Activated naive CD4-positive, alpha-beta T cell treated with anti-CD3 and anti-CD28 coated beads for 36 hours (primary cell): ENCODE measurements at places on chromosomes 7 and 10. TPM values are rescaled to one million over a fixed set of nuclear protein-coding genes. Genes with fewer than 3 reads are reported as not detected.

DNA sequence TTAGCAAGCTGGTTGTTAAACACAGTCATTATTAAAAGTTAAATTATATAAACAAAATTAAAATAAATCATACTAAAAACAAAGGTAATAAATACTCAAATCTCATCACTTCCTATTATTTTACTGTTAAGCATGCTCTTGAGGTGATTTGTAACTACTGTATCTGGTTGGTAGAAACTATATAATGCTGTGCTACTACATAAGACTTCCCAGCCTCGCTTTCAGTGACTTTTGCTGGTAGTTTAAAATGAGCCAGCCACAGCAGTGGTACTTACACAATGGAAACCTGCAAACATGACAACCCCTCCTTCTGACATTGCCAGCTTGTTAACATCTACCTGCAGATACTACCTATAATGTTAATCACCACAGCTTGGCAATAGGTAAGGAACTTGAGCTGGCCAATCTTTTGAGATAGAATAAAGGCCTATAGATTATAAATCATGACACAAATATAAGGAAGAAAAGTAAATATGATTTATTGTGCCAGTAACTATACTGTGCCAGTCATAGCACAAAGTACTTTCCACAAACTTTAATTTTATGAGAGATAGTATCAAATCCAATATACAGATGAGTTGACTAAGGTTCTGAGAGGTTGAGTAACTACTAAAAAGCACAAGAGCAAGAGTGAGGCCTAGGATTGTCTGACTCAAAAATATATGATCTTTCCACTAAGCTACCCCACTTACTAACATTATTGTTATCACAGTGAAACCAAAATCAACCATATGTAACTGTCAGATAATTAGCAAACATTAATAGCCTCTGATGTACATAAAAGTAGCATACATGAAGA lies 181.1 kb upstream of the ASAH2 start:
- no peak for DNase-seq
- no peaks in the 10 kb centered on the region for H3K27me3 ChIP-seq
- H3K36me3 ChIP-seq = peaks cover 24% of the 10 kb centered on the region
- H3K4me1 ChIP-seq = peaks cover 36% of the 10 kb centered on the region
- no peak overlapping the region for H3K27ac ChIP-seq

- peaks cover 14% of the 10 kb centered on the region for H3K4me1 ChIP-seq
- DNase-seq = no peak
Measured at GRCh38 chr10:1241322-1241890, 185.2 kb downstream of the WDR37 start.

DNA sequence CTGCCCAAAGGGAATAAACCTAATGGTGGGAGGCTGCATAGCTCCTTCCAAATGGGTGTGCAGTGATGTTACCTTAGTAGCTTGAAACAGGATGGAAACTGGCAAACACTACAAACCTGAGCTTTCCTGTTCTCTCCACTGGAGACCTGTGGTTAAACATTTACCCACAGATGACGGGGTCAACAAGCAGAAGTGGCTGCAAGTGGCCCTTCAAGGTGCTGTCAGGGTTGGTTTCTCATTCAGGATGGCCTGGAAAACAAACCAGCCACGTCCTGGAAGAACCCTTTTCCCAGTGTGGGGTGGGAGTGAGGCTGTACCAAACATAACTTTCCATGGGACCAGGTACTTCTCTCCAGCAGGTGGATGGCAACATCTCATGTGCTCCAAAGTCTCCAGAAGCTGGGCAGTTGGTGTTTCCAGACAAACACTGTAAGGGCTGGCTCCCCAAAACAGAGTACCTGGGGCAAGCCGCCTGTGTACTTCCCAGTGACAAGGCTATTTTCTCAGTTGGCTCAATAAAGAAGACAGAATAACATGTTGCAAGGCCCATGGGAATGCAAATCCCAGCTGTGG lies 67.5 kb downstream of the DNAJB9 start:
- H3K4me1 ChIP-seq = no peaks in the 10 kb centered on the region
- H3K4me3 ChIP-seq = no peak overlapping the region
- no peak overlapping the region for H3K27ac ChIP-seq
- DNase-seq = no peak
- H3K36me3 ChIP-seq = no peaks in the 10 kb centered on the region
- H3K27me3 ChIP-seq = peaks cover 12% of the 10 kb centered on the region

GRCh38 chr7:29230871-29231345 lies 36.3 kb downstream of the CHN2 start:
- H3K36me3 ChIP-seq = no peaks in the 10 kb centered on the region
- H3K4me1 ChIP-seq = peaks cover 8% of the 10 kb centered on the region
- H3K27me3 ChIP-seq = peaks cover 8% of the 10 kb centered on the region

- H3K4me1 ChIP-seq = no peaks in the 10 kb centered on the region
- no peak for DNase-seq
- no peak overlapping the region for H3K4me3 ChIP-seq
- no peaks in the 10 kb centered on the region for H3K27me3 ChIP-seq
- H3K27ac ChIP-seq = no peak overlapping the region
Measured at GRCh38 chr7:49580000-49580399, 193.4 kb upstream of the VWC2 start.

GRCh38 chr10:122078326-122078725 lies 89.4 kb downstream of the TACC2 start:
- no peak for DNase-seq
- H3K27ac ChIP-seq = no peak overlapping the region
- H3K27me3 ChIP-seq = no peaks in the 10 kb centered on the region

DNA sequence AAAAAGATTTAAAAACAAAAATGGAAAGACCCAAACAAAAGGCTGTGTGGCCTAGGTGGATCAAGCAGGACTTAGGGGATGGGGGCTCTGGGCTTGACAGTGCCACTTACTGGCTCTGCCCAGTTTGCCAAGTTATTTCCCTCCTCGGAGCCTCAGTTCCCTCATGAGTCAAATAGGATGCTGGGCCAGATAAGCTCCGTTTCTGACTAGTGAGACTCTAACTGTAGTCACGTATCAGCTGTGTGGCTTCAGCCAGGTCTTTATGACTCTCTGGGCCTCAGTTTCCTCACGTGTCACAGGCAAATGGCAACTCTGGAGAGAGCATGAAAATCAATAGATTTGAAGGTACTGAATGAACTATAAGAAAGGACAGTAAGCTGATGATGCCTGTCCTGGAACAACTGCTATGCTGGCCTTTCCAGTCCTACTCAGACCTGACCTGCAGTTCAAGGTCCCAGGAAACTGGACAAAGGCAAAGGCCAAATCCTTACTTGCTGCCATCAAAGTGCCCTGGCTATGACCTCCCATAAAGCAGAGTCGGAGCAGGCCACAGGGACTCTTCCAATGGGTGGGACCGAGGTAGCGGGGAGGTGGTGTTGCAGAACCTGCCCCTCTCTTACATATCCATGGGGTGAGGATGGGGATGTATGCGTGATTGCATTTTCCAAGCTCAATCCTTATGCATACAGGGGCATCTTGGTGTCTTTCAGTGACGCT lies 27.0 kb downstream of the FAM53B start:
- no peak for DNase-seq
- peaks cover 88% of the 10 kb centered on the region for H3K4me1 ChIP-seq
- H3K36me3 ChIP-seq = no peaks in the 10 kb centered on the region
- peak overlapping the region; percentile 64 for H3K4me3 ChIP-seq

DNA sequence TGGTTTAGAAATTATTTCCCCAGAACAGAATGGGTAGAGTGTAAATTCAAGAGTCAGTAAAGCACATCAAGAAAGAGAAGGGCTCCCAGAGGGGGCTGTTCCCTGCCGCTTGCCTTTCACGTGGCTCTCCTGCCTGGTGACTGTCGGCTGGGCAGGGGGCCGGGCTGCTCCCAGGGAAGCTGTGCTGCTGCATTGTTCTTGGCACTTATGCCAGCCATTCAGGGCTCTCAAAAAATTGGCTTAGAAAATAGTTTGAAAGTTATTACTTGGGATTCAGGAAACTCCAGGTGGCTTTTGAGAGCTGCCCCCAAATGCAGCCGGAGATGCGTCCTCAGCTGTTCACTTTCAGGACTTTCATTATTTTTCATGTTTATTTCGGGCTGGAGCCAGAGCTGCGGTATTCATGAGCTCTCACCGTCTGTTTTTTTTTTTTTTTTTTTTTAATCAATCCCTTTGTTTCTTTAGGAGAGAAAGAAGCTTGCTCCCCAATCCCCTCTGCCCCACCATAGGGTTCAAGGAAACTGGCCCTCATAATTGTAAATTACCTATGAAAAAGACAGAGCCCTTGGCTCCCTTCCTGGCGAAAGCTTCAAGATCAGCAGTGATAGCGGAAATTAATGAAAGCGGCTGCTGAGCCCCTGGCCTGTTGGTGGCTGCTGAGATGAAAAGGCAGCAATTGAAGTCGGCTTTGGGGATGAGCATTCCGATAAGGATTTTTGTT lies 94.1 kb downstream of the SORCS3 start:
- no peaks in the 10 kb centered on the region for H3K36me3 ChIP-seq
- H3K27me3 ChIP-seq = peaks cover 6% of the 10 kb centered on the region
- no peak overlapping the region for H3K27ac ChIP-seq

DNA sequence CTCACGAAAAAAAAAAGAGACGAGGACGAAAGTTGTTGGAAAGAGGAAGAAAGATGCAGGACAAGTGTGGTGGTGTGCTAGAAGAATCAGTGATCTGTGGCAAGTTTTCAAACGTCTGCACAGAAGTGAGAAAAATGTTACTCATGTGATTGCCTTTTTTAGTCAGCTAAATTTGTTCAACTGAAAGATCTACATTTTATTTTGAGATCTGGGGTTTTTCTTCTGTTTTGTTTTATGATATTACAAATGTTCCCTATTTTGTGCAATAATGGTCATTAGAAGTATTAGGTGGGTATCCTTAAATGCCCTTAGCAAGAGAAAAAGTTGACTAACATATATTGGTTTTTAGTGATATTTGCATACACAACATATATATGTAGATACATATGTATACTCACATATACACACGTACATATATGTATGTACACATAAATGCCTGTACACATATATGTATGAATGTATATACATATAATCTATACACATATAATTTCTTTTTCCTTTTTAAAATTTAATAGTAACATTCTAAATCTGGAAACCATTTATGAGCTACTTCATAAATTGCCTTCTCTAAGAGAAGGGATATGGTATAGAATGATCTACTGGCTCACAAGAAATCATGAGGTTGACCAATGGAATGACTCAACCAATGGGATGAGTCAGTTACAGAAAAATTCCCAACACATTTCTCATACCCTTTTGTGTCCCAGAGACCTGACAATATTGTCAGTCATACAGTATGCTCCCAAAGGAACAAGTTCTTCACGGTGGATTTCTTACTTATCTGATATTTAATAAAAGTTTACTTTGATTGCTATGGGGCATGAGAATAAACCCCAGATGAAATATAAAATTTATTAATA lies 38.4 kb downstream of the SLC39A12 start:
- H3K4me1 ChIP-seq = no peaks in the 10 kb centered on the region
- H3K4me3 ChIP-seq = no peak overlapping the region
- DNase-seq = no peak

GRCh38 chr10:5583525-5584175 lies 58.9 kb downstream of the CALML3 start:
- no peak overlapping the region for H3K4me3 ChIP-seq
- no peaks in the 10 kb centered on the region for H3K4me1 ChIP-seq
- H3K36me3 ChIP-seq = no peaks in the 10 kb centered on the region
- no peak for DNase-seq
- no peaks in the 10 kb centered on the region for H3K27me3 ChIP-seq

DNA sequence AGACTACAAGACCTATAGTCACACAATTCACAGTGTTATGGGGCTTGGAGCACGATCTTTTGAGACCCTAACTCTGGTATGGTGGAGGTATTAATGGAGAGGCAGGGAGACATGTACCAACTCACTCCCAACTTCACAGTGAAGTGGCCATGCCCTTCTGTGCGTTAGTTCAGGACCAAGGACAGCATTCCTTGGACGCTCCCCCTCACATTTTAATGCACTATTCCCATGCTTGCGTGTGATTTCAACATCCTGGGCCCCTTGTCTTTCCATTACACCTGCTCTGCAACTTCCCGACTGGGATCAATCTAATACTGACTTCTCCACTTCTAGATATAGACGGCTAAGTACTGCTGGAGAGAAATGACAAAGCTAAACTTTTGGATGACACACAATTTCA lies 72.7 kb downstream of the PLCE1 start:
- no peak for DNase-seq
- no peak overlapping the region for H3K27ac ChIP-seq
- H3K27me3 ChIP-seq = peaks cover 8% of the 10 kb centered on the region

- no peak overlapping the region for H3K4me3 ChIP-seq
- DNase-seq = no peak
- no peaks in the 10 kb centered on the region for H3K36me3 ChIP-seq
- H3K4me1 ChIP-seq = no peaks in the 10 kb centered on the region
- peaks cover 3% of the 10 kb centered on the region for H3K27me3 ChIP-seq
Measured at GRCh38 chr10:34978080-34978479, 112.1 kb downstream of the CUL2 start.

DNA sequence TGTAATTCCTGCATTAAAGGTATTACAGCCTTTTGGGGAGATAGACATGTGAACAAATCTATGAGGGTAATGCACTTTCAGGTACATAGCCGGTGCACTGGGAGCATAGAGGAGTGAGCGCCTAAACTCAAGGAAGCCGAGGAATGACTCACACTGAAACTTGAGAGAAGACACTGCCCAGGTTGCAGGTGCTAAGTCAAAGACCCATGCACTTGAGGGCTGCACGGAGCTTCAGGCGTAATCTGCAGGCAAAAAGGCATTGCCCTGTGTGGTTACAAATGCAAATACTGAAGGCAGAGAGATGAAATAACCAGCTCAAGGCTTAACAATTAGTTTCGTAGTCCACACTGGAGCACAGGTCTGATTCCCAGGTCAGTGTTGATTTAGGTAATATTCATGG lies 51.0 kb upstream of the OSBPL3 start:
- no peak overlapping the region for H3K27ac ChIP-seq
- H3K27me3 ChIP-seq = no peaks in the 10 kb centered on the region
- H3K4me1 ChIP-seq = peaks cover 35% of the 10 kb centered on the region
- no peak overlapping the region for H3K4me3 ChIP-seq
- H3K36me3 ChIP-seq = no peaks in the 10 kb centered on the region

GRCh38 chr7:138382862-138383565 lies 77.0 kb upstream of the TRIM24 start:
- DNase-seq = no peak
- no peak overlapping the region for H3K4me3 ChIP-seq
- H3K4me1 ChIP-seq = no peaks in the 10 kb centered on the region
- no peaks in the 10 kb centered on the region for H3K36me3 ChIP-seq

DNA sequence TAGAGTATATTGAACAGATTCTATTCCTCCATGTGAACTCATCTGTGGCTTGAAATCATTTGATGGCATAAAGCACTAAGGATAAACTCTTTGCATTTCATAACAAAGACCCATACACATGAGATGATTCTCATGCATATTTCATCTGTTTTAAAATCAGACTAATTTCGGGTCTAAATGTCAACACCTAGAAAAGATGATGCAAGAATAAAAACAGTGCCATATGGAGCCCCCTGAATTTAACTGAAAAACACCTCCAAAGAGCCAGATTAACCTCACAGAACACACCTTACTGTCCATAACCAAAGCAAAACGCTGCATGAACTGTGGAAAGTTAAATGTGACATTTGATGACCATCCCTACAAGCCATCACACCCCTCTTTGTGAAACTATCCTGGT lies 59.7 kb downstream of the ELAPOR2 start:
- no peak for DNase-seq
- H3K4me1 ChIP-seq = peaks cover 2% of the 10 kb centered on the region
- H3K27ac ChIP-seq = no peak overlapping the region
- H3K4me3 ChIP-seq = no peak overlapping the region

The KCNH2 gene
- total RNA-seq = 0.19 TPM

The BBS9 gene
- total RNA-seq = 7.4 TPM

The ELAPOR2 gene
- 3.9 TPM for total RNA-seq
